ENCODE measurements at places on chromosomes 6 and 20.

DNA sequence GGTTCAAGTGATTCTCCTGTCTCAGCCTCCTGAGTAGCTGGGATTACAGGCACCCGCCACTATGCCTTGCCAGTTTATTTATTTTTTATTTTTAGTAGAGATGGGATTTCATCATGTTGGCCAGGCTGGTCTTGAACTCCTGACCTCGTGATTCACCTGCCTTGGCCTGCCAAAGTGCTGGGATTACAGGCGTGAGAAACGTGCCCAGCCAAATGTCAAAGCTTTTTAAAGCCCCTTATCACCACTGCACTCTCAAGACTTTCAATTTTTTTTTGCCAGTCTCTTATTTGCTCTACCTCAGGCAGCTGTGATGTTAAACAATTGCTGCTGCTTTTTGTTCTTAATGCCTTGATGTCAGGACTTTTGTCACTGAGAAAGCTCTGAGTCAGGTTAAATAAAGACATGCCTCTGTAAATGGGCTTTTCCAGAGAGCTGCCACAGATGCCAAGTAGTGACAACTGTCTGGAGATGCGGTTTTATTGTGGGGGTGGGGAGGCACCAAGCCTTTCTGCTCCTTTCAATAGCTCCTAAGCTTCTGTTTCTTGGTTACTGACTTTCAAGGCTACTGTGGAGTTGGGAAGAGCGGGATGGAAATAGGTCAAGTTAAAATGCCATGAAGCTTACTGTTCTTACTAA lies 29.2 kb downstream of the RSPH3 start:
- DNase-seq = no peak

GRCh38 chr6:20927130-20927860 lies 393.0 kb downstream of the CDKAL1 start:
- DNase-seq = no peak

- DNase-seq = no peak
Observed at GRCh38 chr6:132199343-132199742, 201.9 kb downstream of the MOXD1 start.

- DNase-seq = no peak
Observed at GRCh38 chr6:18551228-18551627, 164.1 kb downstream of the RNF144B start.

DNA sequence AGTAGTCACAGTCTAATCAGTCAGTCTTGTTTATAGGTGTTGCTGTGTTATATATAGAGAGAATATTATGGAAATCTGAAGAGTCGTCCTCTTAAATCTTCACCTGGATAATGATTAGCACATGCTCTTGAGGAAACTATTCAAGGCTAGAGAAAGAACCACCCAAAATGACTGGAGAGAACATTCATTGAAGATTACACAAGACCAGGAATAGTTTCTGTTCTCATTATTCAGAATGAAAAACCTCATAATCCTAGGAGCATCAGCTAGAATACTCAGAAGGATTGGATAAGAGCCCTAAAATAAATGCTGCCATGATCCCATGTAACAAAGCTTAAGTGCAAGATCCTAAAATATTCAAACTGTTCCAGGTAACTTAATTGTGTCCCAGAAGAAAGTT lies 278.2 kb upstream of the PREP start:
- DNase-seq = no peak

DNA sequence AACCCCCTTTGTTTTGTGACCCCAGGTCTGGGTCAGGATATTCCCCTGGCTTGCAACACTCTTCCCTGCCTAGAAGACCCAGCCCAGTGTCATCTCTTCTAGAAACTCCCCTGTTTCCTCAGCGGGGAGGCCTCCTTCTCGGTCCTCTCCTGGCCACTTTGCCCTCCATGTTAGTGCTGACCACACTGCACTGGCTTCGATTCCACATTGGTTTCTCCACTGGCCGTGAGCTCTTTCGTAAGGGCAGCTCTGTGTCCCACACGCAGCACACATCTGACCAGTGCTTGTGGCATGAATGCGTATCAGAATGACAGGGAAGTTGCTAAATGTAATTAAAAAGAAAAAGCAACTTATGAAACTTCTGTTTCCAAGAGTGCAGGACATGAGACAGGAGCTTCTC lies 49.4 kb upstream of the FNDC1 start:
- no peak for DNase-seq
